NCI-H146 (cell line): ENCODE measurements at places on chromosomes 5 and 9.
A peak's percentile ranks its signal among the peaks of the same experiment; 100 is the strongest.

- DNase-seq: no peak
Measured at GRCh38 chr9:88954066-88954465, 37.2 kb upstream of the S1PR3 start.

DNA sequence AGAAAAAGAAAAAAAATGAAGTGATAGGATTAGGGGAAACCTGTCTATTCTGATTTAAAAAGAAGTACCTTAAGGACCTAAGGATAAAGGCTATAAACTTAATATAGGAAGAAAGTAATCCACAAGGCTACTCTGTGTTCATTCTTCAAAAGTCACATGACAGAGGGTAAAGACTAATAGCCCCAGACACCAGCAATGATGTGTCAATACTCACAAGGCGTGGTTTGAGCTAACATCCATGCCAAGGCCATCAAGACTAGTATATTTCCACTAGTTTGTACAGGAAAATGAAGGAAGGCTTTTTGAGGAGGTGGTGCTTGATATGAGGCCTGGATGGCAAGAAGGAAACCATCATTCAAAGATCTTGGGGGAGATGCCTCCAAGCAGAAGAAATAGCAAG, 49.7 kb upstream of the TEX48 start:
- DNase-seq: no peak

- DNase-seq: peak; percentile 3
Measured at GRCh38 chr5:91840412-91840811, 457.3 kb upstream of the ARRDC3 start.

DNA sequence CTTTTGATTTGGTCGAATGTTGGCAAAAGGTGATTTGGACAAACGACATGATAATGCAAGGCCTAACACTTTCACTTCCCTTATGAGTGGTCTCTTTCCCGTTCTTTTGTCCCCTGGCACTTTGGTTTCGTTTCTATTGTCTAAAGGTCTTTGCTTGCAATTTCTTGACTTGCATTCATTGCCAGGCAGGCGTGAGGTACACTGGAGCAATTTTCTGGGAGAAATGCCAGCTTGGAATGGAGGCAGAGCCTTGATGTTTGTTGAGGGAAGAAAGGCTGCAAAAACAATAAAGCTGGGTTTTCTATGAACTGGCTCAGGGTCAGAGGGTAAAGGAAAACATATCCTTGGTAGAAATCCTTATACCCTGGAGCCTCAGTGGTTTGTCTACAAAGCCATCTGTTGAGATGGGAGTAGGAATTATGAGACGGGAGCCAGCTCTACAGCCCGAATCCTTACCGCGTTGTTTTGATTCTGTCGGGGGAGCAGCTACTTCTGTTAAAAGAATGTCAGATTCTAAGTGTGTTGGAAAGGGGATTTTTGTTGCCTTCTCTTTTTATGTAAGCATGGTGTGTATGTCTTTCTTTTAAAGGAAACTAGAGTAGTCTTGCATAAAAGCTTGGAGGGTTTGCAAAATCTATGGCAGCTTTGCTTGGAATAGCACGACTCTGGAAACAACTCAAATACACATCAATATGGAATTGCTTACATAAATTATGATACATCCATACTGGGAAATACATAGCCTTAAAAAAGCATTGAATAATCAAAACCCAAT, 158.9 kb downstream of the RMI1 start:
- no peak for DNase-seq

- DNase-seq: no peak
Measured at GRCh38 chr9:125110464-125110863, 32.9 kb downstream of the SCAI start.

DNA sequence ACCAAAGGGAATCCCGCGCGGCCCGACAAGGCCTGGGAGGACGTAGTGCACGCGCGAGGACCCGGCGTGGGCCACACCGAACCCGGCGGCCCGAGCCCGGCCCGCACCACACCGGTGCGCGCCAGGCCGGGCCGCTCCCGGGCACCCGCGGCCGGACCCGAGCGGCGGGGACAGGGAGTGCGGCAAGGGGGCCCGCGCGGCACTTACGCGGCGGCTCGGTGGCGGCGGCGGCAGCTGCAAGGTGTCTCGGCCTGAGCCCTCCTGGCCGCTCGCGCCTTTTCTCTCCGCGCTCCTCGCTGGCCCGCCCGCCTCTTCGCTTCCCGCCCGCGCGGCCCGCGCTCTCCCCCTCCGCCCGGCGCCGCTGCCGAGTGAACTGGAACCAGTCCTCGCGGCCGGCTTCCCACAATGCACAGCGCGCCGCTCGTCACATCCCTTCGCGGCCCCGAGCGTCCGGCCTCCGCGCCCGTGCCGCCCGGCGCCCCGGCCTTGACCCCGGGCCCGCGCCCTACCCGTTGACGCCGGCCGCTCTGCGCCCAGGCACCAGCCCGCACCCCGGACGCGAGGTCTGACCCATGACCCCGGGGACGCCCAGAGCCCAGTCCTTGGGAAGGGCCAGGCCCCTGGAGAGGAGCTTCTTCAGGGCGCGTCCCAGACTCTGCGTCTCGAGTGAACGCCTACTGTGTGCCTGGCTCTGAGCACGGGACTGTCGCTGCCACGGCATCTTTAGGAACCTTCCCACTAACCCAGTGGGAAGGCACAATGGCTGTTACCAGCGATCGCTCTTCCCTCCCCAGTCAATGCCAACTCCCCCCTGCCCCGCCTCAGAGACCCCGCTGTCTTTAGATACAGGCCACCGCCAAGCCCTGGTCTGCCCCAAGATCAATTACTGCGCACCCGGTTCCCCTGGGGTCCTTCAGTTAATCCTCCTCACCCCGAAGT, at the start of gene MACROH2A1:
Gene MACROH2A1 (minus strand): TSS at position 377 of the 939 bp plus-strand sequence. CDS start 10,138 bp downstream, outside the sequence.
- DNase-seq: peak; percentile 83

DNA sequence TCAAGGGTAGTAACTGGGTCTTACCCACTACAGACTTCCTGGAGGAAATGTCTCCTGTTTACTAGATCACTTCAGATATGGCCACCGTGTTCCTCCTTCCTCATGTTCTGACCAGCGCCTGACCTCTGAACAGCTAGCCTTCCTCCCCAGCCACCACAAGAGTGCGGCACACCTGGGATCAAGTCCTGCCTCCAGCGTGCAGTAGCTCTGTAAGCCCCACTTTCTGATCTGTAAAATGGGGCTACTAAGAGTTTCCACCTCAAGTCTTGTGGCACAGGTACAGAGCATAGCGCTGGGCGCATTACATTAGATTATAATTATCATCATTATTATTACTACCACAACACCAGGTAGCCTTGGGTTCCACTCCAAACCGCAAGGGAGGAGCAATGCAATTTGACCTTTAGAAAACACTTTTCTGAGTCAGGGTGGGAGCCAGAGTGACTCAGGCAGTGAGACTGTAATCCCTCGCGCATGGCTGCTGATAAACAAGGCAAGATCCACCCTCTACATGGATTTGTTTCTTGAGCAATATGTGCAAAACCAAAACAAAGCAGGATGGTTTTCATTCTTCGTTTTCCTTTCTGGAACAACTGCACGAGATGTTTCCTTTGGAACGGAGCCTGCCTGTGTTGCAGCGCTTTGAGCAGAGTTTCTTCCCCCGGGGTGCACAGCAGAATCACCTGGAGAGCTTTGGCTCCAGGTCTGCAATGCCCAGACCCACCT, 65.0 kb upstream of the ANGPTL2 start:
- no peak for DNase-seq
